GOT3 (cell line): ENCODE measurements at places on chromosomes 1 and 21.

GRCh38 chr1:30372792-30373433 lies 350.5 kb downstream of the MATN1 start:
- DNase-seq = no peak

- no peak for DNase-seq
These were observed 16.9 kb downstream of the MACO1 start for GRCh38 chr1:25447547-25447946.

- no peak for DNase-seq
These were observed 1.2 kb downstream of the HPDL start for GRCh38 chr1:45327644-45328515.

DNA sequence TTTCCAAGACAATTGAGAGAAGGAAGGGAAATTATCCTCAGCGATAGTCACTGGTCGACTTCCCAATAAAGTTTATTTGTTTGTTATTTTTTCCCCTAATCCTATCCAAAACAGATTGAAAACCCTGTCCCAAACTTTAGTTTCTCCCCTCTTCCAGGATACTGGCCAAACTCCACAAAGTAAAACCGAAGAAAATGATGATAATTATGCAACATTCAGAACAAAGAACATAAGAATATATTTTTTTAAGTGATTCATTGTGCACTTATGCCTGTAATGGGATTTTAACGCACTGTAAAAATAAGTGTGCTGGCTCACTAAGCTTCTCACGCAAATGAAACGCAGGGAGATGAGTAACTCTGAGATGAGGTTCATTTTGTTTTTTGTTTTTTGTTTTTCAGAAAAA lies 6.0 kb downstream of the GLIS1 start:
- DNase-seq = no peak

GRCh38 chr1:165330483-165330882 lies 26.0 kb downstream of the LMX1A start:
- no peak for DNase-seq

- DNase-seq = no peak
These were observed 15.6 kb downstream of the SERINC2 start for GRCh38 chr1:31428436-31429221.

GRCh38 chr21:36428761-36429432 lies 43.7 kb downstream of the CHAF1B start:
- DNase-seq = no peak

- DNase-seq = no peak
These were observed 91.7 kb downstream of the NAV1 start for GRCh38 chr1:201630582-201630981.

DNA sequence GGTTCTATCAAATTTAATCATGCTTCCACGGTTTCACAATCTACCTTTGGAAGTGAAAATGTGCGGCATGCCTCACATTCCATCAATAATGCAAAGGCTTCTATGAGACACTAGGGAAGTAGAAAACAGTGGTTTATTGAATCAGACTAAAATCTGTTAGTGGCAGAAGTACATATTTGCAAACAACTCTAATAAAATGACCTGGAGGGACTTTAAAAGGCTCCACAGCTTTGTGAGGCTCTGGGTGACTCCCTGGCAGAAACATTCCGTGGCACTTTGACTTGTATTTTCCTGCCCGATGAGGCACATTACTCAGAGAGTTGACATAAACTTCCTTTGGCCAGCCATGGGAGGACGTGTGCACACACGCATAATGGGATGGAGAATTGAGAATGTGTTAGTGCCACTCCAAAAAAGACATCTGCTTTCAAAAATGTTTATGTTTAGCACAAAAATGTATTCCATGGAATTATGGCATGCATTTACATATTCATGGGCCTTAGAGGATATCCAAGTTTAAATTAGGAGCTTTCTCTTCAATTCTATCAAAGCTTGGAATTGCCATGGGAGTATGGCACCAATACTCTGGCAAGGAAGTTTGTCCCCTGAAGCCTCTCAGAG lies 60.0 kb upstream of the SSX2IP start:
- no peak for DNase-seq

DNA sequence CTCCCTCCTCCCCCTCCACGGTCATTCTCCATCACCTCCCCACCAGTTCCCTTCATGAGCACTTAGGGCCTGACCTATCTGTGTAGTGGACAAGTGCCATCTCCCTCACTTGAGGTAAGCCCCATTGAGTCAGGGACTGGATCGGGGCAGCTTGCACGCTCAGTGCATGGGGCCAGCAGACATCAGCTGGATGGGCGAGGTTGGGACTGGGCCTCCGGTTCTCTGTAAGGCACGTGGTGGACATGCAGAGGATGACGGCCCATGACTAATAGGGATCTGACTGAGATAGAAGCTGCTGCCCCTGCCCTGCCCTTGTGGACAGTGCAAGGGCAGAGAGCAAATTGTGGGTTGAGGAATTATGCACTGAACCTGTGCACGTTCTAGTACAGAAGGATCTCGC lies 120.4 kb upstream of the C1orf174 start:
- DNase-seq = no peak

DNA sequence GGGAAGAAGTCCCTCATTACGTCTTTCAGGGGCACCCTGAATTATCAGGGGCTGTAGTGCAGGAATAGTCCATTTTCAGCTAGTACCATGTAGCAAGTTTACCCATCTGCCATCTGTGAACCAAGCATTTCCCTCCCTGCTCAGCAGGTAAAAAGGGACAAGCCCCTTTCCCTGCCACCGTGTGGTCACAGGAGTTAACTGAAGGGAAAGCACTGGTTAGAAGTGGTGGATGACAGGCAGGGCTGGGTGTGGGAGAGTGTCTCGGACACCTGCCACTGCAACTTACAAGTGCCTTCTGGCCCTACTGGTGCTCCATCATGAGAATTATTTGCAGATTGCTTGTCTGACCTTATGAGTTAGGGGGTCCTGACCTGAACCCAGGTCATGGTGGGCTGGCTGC lies 32.0 kb upstream of the IGSF5 start:
- DNase-seq = no peak

- no peak for DNase-seq
These were observed 167.2 kb downstream of the APP start for GRCh38 chr21:26003404-26003803.

- DNase-seq = no peak
These were observed 81.6 kb downstream of the ST6GALNAC5 start for GRCh38 chr1:76948846-76949245.

GRCh38 chr1:51517361-51518032 lies 1.6 kb downstream of the EPS15 start:
- DNase-seq = no peak

- no peak for DNase-seq
These were observed 50.7 kb upstream of the SPOCD1 start for GRCh38 chr1:31866450-31867032.

DNA sequence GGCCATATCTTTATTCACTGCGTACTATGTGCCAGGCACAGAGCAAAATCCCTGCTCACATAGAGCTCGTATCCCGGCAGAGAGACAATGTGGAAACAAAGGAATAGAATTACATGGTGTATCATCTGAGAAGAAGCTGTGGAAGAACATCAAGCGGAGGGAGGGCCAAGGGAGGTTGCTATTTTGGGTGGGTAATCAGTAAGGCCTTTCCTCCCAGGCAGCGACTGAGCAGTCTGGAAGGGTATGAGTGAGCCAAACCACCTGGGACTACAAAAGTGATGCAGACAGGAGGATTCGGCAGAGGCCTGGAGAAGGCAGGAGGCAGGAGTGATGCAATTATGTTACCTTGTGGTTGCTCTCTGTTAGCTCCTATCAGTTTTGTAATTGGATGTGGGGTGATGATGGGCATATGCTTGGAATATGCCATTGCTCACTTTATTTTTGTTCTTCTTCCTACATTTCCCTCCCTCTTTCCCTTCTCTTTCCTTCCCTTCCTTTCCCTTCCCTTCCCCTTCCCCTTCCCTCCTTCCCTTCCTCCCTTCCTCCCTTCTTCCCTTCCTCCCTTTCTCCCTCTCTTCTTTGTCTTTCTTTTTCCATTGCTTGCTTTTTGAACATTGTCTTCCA lies 172.9 kb downstream of the DISC1 start:
- no peak for DNase-seq

DNA sequence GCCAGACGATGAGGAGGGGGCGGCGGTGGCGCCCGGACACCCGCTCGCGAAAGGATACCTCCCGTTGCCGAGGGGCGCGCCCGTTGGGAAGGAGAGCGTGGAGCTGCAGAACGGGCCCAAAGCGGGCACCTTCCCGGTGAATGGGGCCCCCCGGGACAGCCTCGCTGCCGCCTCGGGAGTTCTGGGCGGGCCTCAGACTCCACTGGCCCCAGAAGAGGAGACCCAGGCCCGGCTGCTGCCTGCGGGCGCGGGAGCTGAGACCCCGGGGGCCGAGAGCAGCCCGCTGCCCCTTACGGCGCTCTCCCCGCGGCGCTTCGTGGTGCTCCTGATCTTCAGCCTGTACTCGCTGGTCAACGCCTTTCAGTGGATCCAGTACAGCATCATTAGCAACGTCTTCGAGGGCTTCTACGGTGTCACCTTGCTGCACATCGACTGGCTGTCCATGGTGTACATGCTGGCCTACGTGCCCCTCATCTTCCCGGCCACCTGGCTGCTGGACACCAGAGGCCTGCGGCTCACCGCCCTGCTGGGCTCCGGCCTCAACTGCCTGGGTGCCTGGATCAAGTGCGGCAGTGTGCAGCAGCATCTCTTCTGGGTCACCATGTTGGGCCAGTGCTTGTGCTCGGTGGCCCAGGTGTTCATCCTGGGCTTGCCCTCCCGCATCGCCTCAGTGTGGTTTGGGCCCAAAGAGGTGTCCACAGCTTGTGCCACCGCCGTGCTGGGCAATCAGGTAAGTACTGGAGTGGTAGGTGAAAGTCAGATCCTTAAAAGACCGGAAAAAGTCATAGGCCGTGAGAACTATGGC lies 588 bp downstream of the FLVCR1 start:
- DNase-seq = no peak

DNA sequence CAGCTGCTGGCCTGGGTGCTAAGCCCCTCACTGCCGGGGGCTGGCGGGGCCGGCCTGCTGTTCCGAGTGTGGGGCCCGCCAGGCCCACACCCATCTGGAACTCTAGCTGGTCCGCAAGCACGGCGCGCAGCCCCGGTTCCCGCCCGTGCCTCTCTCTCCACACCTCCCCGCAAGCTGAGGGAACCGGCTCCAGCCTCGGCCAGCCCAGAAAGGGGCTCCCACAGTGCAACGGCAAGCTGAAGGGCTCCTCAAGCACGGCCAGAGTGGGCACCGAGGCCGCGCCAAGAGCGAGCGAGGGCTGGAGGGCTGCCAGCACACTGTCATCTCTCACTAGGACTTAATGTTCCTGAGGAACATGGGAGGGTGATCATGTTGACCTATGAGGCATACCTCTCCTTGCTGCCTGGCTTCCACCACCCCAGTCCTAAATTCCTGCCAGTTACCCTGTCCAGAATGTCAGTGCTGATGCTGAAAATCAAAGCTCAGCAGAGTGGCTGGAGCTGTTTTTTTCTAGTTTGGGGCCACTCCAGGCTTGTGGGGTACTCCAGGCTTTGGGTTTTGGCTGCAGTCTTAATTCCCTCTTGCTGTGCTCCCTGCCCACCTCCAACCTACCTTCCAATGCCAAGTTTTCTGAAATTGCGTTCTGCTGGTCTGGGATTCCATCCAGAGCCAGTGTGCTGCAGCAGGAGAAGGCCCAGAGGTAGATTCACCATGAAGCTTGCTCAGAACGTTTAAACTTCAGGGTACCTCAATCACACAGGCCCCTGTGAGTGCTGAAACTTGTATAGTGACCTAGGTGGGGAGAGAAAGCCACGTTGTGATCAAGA lies 44.2 kb upstream of the LPGAT1 start:
- no peak for DNase-seq

- DNase-seq = no peak
These were observed 22.9 kb downstream of the MEGF6 start for GRCh38 chr1:3588395-3588794.

GRCh38 chr21:29909571-29909970 lies 30.2 kb downstream of the GRIK1 start:
- no peak for DNase-seq

GRCh38 chr1:54853793-54854370 lies 33.1 kb downstream of the DHCR24 start:
- no peak for DNase-seq

- DNase-seq = no peak
These were observed 43.0 kb upstream of the AK4 start for GRCh38 chr1:65104854-65105534.

DNA sequence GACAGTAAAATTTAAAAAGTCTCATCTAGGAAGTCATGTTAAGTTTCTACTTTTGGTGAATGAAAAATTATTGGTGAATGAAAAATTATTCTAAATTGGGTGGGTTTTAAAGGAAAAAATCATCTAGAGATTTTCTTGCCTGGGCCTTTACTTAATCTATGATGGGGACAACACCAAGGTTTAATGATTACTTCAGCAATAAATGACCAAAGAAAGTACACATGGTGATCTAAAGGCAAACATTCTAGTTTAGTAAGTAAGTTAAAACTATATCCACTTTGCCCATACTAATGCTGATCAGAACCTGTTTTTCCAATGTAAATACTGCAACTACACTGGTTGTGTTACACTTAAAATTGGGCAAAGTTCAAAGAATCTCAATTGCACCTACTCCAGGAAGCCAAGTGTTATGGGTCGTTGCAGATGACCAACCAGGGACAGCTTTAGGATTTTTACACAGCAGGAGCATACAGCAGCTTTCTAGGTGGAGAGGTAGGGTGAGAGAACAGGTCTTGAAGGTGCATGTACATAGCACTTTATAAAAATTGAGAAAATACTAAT lies 14.6 kb upstream of the RPL5 start:
- no peak for DNase-seq

DNA sequence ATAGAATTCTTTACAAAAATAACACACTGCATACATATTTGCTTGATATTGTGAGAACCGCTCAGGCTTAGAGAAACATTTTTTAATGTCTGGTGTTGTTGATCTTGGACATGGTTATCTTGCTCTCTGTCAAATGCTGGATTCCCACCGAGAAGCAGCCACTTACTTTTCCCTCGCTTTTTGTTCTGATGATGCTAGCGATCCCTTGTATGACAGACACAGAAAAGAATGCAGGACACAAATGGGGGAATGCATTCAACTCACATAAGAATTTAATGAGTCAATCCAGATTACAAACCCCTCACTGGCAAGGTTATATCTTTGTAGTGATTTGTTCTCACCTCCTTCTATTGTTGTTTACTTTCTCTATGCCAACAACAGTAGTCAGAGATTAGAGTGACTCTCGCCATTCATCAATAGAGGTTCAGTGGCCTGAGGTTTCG lies 76.8 kb upstream of the AKT3 start:
- DNase-seq = no peak

GRCh38 chr1:22131875-22132486 lies 10.9 kb downstream of the WNT4 start:
- DNase-seq = no peak

GRCh38 chr1:23446661-23447310 lies 22.2 kb upstream of the TCEA3 start:
- no peak for DNase-seq

- no peak for DNase-seq
These were observed 23.8 kb upstream of the LDLRAP1 start for GRCh38 chr1:25519624-25520023.

DNA sequence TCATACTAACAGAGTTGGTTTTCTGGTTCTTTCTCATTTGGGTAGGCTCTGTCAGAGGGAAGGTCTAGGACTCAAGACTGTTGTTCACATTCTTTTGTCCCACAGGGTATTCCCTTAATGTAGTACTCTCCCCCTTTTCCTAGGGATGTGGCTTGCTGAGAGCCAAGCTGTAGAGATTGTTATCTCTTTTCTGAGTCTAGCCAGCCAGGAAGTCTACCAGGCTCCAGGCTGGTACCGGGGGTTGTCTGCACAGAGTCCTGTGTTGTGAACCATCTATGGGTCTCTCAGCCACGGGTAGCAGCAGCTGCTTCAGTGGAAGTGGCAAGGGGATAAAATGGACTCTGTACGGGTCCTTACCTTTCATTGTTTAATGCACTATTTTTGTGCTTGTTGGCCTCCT lies 226.4 kb downstream of the LBR start:
- no peak for DNase-seq

GRCh38 chr21:41858466-41859296 lies 20.5 kb downstream of the PRDM15 start:
- DNase-seq = no peak
